Activated CD8-positive, alpha-beta memory T cell treated with anti-CD3 and anti-CD28 coated beads for 4 hours (primary cell): ENCODE measurements at places on chromosomes 5 and 9.

GRCh38 chr5:133260715-133261114 is 208.9 kb downstream of the HSPA4 start:
- no peak for DNase-seq

DNA sequence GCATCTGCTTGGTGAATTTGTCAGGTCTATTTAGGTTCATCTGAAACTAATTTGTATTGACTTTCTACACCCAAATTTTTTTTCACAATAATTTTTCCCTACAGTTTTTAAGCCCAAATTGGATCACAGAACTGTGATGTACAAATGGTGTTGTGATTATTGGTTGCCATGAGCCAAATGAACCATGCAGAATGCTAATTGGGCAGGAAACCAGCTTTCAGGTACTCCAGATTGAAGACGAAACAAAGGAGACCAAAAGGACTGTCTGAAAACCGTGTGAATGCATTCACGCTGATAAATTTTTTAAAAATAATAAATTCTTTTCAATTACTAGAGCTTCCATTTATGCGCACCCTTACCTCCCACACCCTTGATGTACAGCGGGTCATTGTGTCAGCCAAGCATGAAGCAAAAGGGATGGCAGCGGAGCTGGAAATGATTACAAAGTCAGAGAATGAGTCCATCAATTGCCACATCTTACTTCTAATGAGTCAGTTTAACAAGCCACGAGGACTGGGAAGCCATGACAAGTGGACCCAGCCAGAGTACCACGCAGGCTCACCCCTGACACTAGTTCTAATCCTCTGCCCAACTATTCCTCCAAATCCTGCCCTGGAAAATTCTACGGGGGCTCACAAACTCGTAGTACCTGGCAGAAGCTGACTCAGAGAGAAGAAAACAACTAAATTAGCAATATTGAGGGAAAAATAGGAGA is 66.5 kb downstream of the SEMA6A start:
- DNase-seq, result no peak

- no peak for DNase-seq
Observed at GRCh38 chr5:10485897-10486296, 44.2 kb downstream of the ROPN1L start.

GRCh38 chr5:158641016-158641415 is 458.7 kb downstream of the EBF1 start:
- no peak for DNase-seq

- no peak for DNase-seq
Observed at GRCh38 chr9:105681724-105682123, 12.6 kb upstream of the TMEM38B start.
